ENCODE measurements at places on chromosomes 7 and 10.

DNA sequence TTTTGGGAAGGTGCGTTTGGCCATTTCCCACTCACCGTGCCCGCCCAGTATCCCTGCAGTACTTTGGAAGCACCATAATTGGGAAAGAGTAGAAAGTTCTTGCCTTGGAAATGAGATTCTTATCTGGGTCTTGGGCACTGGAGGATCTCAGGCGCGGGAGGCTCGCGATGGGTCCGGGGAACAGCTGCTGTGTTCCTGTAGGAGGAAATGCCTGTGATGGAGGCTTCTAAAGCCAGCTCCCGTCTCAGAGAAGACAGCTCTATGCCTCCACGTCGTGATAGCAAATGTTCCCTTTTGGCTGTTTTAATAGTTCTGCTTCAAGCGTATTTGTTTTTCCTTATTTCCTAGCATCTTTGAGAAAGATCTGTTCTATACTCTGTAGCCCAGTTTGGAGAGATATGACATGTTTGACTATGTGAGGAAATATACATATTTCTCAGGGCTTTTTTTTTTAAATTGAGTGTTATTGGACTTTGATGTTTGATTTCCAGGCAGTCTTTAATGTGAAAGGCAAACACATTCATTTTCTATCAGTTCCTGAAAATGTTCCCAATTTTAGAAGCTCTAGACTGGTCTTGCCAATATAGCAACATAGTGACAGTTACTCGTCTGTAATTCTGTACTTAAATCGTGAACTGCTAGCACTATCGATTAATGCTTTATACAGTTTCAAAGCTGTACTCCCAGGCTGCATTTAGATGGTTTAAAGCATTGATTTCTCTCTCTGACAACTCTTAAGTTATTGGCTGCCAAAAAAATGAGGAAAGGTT, 280.8 kb downstream of the DPP6 start:
- DNase-seq, result no peak

- no peak for DNase-seq
Measured at GRCh38 chr10:73991884-73992245, 6.1 kb upstream of the VCL start.

DNA sequence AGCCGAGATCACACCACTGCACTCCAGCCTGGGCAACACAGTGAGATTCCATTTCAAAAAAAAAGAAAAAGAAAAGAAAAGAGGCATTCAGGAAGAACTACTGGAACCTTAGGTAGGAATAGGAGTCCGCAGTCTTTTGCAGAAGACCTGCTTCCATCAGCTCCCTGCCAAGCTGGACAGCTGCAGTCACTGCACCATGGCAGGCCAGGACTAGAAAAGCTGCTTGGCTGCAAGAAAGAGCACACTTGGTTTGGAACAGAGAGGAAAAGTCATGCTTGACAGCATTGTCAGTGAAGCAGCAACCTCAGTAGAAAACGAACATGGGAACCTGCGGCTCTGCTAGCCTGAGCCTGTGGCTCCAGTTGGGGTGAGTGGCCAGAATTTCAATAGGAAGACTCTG, 104.3 kb downstream of the MARCHF5 start:
- DNase-seq, result no peak

DNA sequence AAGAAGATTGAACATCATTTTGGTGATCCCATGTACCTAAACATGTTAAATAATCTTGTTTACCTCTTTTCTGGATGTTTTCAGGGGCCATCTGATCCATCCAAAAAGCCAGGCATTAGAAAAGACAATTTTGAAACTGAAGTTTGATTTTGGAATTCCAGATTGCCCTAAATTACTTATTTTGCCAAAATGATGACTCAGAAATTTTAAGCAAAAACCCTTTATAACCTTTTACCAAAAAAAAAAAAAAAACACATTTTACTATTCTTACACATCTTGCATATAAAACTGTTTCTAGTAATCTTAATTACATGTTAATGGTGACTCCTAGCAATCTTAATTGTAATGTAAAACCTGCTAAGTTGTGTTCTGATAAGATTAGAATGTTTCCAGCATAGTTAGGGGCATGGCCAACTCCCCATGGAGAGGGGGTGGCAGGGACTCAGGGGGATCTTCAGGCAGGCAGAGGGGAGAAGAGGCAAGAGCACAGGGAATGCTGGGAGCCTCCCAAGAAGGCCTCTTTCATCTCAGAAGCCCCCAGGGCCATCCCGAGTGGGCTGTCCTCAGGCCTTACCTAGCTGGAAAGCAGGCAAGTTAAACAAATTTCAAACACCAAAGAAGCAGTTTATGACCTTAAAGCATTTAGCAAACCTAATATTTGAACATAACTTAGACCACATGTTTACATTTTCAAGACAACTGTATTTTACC, 25.8 kb upstream of the AKR1C3 start:
- DNase-seq, result no peak

- no peak for DNase-seq
Measured at GRCh38 chr7:142992427-142992826, 30.3 kb upstream of the KEL start.
